Stimulated activated CD4-positive, alpha-beta T cell treated with anti-CD3 and anti-CD28 coated beads, Interleukin-1b, Interleukin-23, amount 100 ng/mL, for 1 hour (primary cell): ENCODE measurements at places on chromosomes 5 and 9.

DNA sequence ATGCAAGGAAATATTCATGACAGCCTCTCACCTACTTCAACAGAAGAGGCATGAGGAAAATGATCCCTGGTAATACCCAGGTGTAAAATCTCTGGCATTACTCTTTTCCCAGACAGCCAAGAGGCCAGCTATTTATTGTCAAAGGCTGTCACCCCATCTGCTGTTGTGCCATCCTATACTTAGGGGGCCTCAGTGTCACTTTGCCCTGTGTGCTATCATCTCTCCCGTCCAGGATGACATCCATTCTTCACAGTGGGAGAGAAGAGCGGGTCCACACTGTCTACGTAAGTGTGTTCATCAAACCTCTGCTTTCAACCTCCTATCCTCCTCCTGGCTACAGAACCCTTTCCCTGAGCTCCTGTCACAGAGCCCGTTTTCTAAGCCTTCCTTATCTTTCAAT, 82.6 kb downstream of the MYO10 start:
- DNase-seq: no peak

GRCh38 chr5:31319335-31319734, 125.8 kb downstream of the CDH6 start:
- no peak for DNase-seq

DNA sequence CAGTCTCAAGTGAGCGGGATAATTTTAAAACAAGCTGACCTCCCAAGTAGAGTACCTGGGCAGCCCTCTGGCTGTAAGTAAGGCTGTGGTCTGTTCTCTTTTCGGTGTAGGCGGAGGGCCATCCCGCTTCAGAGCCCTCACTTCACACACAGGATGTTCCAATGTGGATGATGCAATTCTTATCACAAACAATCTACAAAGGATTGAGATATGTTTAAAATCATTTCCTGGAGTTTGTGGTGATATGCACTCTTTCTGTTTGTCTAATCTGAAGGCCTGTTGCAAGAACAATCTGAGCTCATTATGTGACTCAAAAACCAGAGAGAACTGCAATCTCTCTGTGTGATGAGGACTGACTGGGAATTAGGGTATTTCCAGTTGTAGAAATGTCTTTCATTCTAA, 42.5 kb downstream of the ITGA2 start:
- DNase-seq: no peak

DNA sequence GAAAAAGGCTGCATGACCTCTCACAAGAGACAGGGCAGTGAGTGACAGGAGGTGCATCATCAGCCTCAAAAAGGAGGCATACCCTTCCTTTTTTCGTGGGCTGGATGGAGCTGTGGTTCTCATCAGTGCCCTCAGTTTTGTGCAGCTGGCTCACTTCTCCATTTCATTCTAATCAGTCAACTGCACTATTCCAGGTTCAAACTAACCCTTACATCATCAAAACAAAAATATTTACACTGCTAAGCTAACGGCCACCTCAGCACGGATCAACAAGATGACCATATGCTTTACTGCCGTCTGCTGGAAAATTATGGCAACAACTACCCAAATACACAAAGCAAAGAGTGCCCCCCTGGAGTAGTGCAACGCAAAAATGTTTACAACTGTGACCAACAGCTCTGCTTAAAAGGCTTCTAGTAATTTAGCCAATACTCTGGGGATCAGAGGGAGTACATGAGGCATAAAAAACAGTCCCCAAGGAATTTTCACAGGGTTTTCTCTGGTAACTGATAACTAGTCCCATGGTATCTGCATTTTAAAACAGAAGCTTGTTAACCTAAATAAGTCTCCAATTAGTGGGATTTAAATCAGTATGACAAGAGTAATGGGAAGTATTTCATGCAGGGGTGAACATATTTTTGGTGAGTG, 10.8 kb downstream of the KCNV2 start:
- no peak for DNase-seq

- no peak for DNase-seq
Observed at GRCh38 chr5:124404796-124405195, 341.6 kb downstream of the ZNF608 start.

GRCh38 chr5:7714697-7715096, 136.2 kb downstream of the CFAP90 start:
- DNase-seq: no peak

- DNase-seq: no peak
Observed at GRCh38 chr5:151632524-151632923, 41.4 kb upstream of the FAT2 start.

DNA sequence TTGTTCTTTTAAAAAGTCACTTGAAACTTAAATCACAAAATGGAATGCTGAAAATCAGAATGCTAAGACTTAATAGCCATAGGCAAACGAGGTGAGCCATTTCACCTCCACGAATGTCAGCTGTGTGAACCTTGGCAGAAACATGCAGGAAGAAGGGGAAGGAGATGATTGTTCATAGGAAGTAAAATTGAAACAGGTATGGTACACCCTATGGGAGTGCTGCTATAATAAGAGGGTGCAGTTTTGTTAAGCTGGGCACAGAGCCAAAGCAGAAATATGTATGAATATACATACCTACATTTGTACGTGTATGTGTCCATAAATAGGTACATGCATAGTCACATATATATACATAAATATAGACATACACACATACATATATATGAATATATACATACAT, 51.0 kb upstream of the SPINK5 start:
- DNase-seq: no peak

DNA sequence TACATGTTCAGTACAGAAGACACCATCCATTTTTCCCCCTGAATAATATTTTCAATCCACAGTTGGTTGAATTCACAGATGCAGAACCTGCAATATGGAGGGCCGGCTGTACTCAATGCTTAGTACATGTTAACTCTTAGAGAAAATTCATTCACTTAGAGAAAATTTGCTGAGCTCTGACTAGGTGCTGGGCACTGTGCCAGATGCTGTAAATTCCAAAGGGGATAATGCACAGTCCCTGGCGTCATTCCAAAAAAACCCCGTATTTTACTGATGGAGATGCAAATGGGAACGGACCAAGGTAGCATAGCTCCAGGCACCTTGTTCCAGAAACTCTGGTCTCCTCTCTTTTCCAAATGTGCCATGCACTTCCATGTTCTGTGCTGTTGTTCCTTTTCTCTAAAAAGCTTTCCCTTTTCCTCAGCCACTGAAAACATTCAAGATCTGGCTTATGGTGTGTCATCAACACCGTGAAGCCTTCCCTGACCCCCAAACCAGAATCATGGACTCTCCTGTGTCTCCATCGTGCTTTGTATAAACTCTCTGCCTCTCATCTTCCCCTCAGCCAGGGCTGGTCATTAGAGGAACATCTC, 55.7 kb upstream of the COL15A1 start:
- no peak for DNase-seq

DNA sequence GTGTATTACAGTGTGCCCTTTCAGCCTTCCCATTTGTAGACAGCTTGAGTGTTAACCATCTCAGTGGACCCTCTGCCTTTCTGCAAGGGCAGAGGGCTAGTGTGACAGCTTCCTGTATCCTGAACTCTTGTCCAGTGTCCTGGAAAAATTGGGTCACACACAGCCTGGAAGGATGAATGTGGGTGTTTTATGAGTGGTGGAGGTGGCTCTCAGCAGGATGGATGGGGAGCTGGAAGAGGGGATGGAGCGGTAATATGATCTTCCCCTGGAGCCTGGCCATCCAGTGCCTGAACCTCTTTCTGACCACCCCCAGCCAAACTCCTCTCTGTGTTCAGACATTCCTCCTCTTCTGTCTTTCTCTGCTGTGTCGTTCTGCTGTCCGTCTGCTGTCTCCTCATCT, 113.0 kb downstream of the KIF4B start:
- no peak for DNase-seq

DNA sequence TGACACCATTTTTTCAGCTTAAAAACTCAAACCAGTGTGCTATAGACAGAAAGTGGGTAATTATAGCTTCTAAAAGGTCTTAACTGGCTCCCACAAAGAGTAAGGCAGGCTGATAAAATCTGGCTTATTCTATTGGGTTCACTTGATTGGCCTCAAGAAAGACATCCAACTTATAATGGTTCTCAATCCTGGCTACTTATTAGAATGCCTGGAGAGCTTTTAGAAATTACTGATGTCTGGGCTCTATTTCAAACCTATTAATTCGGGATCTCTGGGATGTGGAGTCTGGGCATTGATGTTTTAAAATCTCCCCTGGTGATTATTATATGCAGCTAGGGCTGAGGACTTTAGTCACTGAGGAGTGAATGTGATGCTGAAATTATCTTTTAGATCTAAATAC, 188.0 kb downstream of the TARS1 start:
- DNase-seq: no peak

GRCh38 chr5:93821891-93822415, 80.6 kb upstream of the POU5F2 start:
- DNase-seq: no peak

- no peak for DNase-seq
Observed at GRCh38 chr5:39544941-39545340, 120.2 kb upstream of the DAB2 start.

DNA sequence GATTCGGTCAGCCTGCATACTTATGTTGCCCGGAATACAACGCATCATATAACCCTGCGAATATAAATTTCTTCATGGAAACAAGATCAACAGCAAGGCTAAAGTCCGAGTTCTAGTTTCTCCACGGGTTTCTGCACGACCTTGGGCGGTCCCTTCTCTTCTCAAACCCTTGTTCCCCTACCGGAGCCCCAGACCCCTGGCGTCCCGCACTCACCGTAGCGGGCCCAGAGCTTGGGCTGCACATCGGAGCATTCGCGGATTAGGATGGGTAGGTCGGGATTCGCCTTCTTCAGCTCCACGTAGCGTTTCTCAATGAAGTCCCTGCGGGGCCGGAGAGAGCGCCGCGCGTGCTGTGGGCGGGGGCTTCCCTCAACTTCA, 399 bp downstream of the NDUFA2 start:
- DNase-seq: no peak

DNA sequence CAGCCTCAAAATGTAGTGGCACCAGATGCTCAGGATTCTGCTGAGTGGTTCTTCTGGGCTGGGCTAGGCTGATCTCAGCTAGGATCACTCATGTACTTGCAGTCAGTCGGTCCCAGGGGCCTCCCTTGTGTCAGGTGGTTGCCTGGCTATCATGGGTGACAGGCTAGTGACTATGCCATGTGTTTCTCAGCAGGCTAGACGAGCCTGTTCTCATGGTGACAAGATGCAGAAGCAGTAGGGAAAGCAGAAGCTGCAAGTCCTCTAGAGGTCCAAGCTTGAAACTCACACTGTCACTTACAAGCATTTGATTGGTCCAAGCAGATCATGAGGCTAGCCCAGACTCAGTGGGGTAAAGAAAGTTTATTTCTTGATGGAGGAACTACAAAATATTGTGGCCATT, 15.2 kb upstream of the KCNMB1 start:
- no peak for DNase-seq

- no peak for DNase-seq
Observed at GRCh38 chr5:163439092-163439425, 1.7 kb downstream of the CCNG1 start.

DNA sequence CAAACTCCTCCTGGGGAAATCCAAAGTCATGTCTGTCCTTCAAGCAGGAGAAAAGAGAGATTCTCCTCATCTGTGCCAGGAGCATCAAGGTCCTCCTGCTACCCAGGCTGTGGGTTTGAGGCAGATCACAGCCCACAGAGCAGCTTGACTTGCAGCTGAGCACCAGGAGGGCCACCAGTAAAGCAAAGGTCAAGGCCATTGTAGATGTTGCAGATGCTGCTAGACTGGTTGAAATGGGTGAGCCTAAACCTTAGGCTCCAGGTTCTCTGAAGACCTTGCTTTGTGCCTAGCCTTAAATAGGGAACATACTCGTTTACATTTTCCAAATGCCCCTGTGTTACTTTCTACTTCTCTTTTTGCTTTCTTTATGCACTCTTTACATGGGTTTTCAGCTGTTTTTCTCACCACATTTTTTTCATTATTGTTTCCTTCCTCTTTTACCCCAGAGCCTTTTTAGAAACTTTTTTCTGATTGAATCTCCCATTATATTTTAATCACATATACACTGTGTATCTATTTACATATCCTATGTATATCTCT, at the start of gene IFNA2:
TSS of gene IFNA2 (minus strand) at position 268 of the 540 bp plus-strand sequence. CDS start at position 199, 69 bp downstream.
- no peak for DNase-seq

- no peak for DNase-seq
Observed at GRCh38 chr9:114000671-114001409, 77.3 kb downstream of the AMBP start.

- DNase-seq: no peak
Observed at GRCh38 chr9:86043999-86044398, 55.4 kb downstream of the GOLM1 start.

- no peak for DNase-seq
Observed at GRCh38 chr9:128163027-128163515, 3.0 kb downstream of the BBLN start.
